ENCODE measurements at places on chromosomes 6 and 20.

DNA sequence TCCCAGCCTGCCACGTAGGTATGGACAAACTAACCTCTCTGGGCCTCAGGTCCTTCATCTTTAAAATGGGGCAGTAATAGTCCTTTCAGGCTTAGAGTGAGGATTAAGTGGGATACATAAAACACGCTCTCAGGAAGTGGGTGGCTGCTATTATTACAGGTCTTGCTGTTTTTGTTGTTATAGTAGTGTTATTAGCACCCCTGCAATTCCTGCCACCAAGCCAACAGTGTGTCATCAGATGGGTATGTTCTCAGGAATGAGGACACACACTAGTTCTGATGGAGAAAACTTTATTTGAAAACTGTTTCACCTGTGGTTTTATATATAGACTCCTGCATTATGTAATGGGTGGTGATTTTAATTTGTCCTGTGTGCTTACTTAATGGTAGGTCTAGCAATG, 131.7 kb downstream of the LRRC1 start:
- DNase-seq, result peak; percentile 39

DNA sequence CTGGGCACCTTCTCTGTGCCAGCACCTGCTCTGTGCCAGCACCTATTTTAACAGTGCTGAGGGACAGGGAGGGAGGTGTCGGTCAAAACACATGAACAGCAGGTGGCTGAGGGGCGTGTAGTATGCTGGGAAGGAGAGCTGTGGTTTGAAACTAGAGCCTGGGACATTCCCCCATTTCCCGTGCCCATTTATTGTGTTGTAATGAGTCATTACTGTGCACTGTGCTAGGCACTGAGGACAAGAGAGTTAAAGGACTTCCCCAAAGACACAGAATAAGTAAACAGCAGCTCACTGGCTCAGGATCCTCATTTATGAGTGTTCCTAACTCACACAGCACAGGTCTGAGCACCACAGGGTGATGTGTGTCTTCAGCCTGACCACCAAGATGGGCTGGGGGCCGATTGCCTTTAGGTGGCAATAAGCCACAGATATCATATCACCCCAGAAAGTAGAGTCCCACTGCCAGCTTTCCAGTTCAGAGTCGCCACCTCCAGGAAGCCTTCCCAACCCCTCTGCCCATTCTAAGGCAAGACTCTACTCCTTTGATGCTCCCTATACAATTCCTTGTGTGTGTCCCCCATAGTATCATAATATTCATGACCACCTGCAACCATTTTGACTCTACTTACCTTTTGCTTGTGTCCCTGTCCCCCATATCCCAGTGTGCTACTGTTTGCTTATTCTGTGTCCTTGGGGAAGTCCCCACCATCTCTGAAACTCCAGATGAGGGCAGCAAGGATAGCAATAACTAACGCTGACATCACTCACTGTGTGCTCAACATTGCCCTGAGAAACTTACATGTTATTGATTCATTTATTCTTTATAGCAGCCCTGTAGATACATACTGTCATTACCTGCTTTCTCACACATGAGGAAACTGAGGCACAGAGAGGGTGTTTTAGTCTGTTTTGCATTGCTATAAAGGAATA, 87.3 kb downstream of the TOX2 start:
- no peak for DNase-seq

DNA sequence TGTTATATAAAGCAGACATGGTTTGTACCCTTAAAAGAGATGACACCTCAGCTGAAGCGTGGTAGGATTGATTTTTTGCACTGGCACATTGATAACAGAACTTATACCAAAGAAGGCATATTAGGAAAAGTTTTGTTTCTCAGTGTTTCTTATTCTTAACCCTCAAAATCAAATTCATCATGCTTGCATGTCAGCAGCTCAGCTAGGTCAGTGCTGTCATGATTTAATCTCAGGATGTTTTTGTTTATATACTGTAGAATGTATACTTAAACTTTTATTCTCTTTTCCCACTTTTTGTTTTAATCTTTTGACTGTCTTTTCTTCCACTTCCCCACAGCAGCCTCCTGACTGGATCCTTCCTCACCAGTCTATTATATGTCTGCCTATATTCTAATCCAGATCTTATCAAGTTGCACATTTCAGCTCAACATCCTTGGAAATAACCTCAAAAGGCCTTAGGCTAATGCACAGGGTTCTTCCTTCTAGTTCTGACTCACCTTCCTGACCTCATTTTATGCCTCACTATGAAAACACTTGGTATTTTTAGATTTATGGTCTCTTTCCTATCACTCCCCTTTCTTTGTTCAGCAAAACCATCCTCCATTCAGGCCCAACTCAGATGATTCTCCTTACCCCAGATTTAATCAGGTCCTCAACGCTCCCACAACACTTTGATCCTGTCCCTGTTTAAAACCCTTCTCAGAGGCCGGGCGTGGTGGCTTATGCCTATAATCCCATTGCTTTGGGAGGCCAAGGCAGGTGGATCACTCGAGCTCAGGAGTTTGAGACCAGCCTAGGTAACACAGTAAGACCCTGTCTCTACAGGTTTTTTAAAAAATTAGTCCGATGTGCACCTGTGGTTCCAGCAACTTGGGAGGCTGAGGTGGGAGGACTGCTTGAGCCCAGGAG, 7.2 kb downstream of the HEBP2 start:
- DNase-seq, result no peak

DNA sequence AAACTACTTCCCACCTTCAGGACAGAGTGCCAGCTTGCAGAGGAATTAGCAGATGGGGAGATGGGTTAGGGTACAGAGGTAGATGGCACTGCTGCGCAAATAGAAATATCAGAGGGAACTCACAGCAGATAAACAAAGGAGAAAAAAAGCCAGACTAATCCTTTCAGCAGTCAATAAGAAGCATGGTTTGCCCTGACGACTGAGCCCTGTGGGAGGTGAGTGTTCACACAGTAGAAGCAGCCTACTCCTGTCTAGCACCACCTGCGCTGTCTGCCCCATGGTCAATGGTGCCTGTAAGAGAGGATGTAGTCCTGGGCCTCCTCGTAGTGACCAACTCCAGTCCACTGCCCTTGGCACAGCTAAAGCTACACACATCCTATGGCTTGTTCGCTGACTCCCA, 174.1 kb downstream of the IBTK start:
- DNase-seq, result no peak

DNA sequence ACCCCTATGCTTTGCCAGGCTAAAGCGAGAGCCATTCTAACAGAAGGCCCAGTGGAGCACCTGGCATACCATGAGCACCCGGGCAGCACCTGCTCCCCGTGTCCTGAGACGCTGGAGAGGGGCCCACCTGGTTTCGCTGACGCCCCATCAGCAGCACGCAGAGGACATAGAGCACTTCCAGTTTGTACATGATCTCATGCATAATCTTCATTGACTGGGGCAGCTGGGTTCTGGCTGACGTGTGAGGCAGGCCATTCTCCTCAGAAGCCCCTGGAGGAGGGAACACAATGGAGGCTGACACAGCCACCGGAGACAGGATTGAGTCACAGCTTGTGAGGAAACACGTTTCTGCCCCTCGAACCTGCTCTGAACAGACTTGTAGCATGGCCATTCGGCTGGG, 65.4 kb downstream of the MYH7B start:
- no peak for DNase-seq

- DNase-seq, result no peak
Observed at GRCh38 chr6:163828038-163828795, 413.7 kb downstream of the QKI start.

- DNase-seq, result no peak
Observed at GRCh38 chr6:167236239-167236571, 54.9 kb upstream of the UNC93A start.

GRCh38 chr6:37699887-37700619, 2.4 kb upstream of the MDGA1 start:
- no peak for DNase-seq

DNA sequence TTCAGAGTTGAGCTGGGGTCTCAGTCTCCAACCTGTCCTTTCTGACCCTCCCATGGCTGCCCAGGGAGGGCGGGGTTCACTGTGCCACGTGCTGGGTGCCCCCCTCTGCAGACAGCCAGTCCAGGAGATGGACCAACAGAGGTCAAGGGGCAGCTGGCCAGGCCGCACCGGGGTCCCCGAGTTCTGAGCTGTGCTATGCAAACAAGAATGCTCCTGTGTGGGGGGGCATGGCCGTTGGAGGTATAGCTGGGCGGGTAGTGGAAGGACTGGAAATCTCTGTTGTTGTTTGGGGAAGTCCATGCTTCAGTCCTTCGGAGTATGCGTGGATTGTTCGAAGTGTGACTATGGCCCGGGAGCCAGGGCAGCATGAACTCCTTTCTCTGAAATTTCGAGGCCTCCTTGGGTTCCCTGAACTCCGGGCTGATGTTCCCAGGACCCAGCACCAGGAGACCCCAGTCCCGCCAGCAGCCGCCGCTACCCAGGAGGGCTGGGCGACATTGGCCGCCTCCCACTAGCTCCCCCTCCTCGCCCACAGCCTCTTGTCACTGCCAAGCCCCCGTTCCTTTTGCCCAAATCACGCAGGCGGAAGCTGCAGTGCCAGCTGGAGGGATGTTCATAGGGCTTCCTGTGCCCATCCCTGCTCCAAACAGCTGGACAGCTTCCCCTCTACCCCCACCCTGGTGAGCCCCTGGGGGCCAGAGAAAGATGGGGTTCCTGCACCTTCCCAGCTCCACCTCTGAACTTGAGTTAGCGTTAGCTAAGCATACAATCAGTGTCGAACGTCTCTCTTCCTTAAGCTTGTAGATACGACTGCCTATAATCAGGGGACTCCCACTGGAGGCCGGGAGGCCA, 126.6 kb downstream of the TAF4 start:
- no peak for DNase-seq

GRCh38 chr6:46638650-46639049, 14.0 kb downstream of the CYP39A1 start:
- no peak for DNase-seq

- no peak for DNase-seq
Observed at GRCh38 chr20:17227219-17227575, 357 bp downstream of the PCSK2 start.

- no peak for DNase-seq
Observed at GRCh38 chr6:14276667-14277404, 159.3 kb downstream of the CD83 start.

- no peak for DNase-seq
Observed at GRCh38 chr20:36086767-36087166, 67.8 kb upstream of the EPB41L1 start.

DNA sequence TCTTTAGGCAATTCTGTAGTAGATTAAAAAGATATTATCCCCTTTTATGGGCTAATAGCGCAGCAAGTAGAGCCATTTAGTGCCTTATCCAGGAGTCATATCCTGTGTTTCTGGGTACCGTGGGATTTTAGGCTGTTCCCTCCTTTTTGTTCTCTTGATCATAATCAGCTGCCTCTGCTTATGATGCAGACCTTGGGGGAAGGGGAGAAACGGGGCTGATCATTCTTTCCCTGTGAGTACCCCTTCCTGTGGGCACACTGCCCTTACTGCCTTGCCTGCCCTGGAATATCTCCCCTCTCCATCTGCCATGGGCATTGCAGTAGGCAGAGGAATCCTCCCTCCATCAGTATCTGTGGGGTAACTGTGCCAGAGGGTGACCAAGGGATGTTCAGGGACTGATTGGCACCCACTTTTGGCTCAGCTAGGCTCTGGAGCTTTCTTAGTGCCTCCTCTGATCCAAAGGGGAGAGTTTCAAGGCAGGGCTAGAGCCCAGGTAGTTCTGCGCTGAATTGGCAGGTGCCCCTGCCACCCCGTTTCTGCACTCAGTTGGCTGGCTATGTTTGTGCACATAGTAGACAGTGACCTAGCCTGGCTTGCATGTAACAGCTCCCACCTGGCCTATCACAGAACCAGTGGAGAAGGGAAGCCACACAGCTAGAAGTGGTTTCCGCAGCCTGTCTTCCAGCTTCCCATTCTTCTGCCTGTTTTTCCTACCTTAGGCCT, 103.3 kb downstream of the FIG4 start:
- no peak for DNase-seq

GRCh38 chr20:51807720-51808250, 5.5 kb upstream of the SALL4 start:
- DNase-seq, result no peak

DNA sequence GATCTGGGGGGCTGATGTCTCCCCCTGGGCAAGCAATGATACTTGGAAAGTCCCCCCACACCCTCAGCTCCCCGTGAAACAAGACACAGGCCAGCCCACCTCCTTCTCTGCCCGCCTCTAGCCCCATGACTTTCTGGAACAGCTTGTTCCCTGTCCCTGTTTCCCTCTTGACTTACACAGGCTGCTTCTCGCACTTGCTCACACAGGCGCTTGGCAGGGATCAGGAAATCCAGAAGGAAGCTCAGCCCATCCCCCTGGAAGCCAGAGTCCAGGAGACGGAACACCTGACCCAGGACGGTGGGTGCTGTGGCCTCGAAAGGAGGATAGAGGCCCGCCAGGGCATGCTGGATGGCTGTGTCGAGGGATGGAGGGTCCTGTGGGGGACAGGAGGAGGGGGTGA, 14.8 kb downstream of the KIAA1755 start:
- DNase-seq, result no peak

DNA sequence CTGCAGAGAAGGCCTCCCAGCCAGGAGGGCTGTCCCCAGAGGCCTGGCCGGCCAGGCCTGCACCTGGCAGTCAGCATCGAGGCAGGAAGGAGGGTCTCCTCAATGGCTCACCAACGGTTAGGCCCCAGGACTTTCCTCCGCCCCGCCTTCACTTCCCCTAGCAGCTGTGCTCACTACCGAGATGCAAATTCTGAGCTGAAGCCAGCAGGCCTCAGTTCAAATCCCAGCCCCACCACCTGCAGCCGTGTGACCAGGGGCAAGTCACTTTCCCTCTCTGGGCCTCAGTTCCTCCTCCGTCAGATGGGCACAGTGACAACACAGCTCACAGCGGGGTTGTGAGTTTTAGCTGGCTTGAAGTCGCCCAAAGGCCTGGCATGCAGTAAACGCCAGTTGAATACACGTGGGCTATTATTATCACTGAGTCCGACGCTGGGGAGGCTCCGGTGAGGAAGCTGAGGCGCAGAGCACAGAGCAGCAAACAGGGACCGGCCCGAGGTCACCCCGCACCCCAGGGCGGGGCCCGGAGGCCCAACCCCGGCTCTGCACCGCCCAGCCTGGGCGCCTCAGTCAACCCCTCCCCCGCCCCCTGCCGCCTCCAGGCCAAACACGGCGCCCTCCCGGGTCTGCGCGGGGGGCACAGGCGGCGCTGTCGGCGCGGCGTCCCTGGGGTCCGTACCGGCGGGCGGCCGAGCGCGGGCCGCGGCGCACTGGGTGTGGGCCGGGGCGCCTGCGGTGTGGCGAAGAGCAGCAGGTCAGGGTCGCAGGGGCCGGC, 671 bp downstream of the E2F1 start:
- DNase-seq, result no peak

- DNase-seq, result peak; percentile 85
Observed at GRCh38 chr6:36196113-36196879, at the start of gene BRPF3. Gene BRPF3 (plus strand): TSS chr6:36196744. CDS start chr6:36200323, 3,579 bp downstream.

- no peak for DNase-seq
Observed at GRCh38 chr6:6870921-6871320, 236.8 kb upstream of the RREB1 start.

- no peak for DNase-seq
Observed at GRCh38 chr6:9007027-9007426, 571.7 kb upstream of the SLC35B3 start.

- no peak for DNase-seq
Observed at GRCh38 chr6:170132561-170132991, 158.3 kb downstream of the DLL1 start.
